ENCODE measurements at places on chromosomes 12 and 14.

DNA sequence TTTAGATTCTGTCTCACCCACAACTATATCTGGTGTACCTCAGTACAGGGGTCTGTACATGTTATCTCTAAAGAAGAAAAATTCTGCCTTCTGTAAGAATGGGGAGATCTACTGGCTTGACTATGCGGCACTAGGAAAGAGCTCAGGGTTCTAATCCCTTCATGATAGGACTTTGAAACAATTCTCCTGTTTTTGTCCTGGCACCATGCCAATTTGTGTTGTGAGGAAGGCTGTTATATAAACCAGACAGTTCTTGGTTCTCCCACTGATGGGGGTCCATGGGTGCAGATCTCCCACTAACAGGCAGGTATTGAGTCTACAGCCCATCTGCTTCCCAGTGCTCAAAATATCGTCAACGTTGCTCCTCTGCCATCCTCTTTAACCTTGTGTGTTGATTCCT lies 883.7 kb downstream of the GALC start:
- DNase-seq, result no peak

DNA sequence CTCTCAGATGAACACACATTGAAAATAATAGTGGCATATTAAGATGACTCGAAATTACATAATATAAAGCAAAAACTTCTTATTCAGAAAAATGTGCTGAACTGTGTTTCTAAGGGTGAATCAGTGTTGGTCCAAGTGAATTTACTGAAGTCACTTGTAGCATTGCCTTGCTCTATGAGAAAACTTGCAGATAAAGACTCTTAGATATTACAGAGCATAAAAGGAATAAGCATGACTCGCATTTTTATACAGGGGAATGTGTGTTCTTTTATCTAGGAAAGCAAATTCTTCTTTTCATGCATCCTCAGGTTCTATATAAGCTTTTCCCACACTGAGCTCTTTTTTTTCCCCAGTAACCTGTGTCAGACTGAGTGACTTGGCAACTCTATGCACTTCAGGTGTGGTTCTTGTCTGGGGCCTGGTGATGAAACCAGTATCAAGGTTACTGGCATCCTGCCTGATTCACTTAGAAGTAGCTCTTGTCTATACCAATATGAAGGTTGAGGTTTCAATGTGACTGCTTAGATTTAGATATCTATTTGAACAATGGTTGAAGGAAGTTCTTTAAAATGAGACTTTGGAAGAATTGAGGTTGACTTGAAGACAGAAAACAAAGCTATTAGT lies 76.1 kb downstream of the OTOGL start:
- no peak for DNase-seq

GRCh38 chr14:54652188-54652587 lies 85.3 kb downstream of the SAMD4A start:
- DNase-seq, result no peak

- no peak for DNase-seq
These were observed 46.3 kb downstream of the PPHLN1 start for GRCh38 chr12:42372154-42372791.

- no peak for DNase-seq
These were observed 33.4 kb downstream of the ANO4 start for GRCh38 chr12:100827901-100828520.

GRCh38 chr14:35384455-35385041 lies 20.0 kb downstream of the NFKBIA start:
- DNase-seq, result no peak

DNA sequence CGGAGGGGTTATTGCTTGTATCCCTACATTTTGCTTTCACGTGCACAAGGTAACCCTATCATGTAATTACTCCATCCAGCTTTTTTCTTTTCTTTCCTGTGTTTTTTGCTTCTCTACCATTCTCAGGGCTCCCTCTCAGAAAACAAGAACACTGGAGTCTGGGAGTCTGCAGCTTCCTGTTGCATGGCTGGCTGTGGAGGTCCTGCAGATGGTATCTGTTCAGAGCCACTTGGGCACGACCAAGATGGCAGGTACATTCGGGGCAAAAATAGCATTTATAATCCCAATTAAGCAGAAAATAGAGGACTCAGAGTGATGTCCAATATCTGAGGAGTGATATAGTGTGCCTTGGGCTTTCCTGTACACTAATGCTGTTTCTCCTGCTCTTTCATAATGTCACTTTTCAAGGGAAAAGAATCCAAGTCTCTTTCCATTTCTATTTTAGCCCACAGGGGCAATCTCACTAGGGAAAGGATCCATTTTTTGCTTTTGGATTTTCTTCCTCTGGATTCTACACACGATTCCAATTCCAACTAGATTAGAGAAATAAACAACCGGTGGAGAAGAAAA lies 3.2 kb upstream of the NUMB start:
- DNase-seq, result no peak

- no peak for DNase-seq
These were observed 385.3 kb upstream of the DDHD1 start for GRCh38 chr14:53538316-53538881.

DNA sequence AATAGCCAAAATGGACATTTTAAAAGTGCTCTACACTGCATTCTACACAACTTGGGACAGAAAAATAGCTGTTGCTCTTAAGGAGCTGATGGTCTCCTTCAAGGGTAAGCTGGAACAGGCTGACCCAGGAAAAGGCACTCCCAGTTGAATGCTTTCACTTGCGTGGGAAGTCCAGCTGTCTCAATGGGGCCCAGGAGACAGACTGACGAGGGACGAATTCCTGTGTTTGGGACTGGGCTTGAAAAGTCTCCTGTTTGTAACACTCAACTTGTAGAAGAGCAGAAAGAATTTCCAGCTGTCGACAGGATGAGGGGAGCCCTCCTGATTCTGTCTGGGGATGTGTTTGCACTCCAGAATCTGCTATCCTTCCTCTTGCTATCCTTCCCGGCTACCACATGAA lies 180.8 kb downstream of the ZFP36L1 start:
- DNase-seq, result no peak

DNA sequence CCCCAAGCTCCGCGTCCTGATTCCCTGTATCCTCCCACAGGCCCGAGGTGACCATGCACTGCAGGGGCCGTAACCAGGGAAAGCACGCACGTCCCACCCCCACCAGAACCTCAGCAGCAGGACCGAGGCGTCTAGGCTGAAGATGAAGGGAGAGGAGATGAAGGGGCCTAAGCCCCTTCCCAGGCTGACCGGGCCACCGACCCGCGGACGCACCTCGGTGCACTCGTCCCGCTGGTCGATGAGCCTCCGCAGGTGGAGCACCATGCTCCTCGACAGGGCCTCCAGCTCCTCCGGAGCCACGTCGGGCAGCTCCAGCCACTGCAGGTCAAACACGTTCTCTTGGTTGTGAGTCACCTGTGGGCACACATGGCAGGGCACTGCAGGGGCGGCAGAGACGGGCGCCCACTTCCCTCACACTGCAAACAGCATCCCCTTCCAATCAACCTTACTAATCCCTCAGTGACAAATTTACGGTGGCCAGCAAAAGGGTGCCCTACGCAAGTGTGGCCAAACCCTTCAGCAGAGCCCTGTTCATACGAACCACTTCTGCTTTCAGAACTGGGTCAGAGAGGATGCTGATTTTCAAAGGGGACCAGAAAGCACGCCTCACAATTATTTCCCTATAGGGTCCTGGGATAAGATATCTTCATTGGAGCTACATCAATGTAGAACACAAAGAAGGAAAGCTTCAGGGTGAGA lies 77.8 kb downstream of the CCDC88C start:
- DNase-seq, result no peak

GRCh38 chr12:19373586-19373985 lies 65.7 kb upstream of the AEBP2 start:
- DNase-seq, result no peak

GRCh38 chr12:98771811-98772752 lies 127.0 kb downstream of the APAF1 start:
- no peak for DNase-seq

- no peak for DNase-seq
These were observed 377.1 kb downstream of the SLC16A7 start for GRCh38 chr12:59972905-59973304.

GRCh38 chr12:121404734-121405133 lies 4.8 kb downstream of the RNF34 start:
- DNase-seq, result no peak

GRCh38 chr12:58388261-58388660 lies 446.9 kb downstream of the ATP23 start:
- DNase-seq, result no peak

DNA sequence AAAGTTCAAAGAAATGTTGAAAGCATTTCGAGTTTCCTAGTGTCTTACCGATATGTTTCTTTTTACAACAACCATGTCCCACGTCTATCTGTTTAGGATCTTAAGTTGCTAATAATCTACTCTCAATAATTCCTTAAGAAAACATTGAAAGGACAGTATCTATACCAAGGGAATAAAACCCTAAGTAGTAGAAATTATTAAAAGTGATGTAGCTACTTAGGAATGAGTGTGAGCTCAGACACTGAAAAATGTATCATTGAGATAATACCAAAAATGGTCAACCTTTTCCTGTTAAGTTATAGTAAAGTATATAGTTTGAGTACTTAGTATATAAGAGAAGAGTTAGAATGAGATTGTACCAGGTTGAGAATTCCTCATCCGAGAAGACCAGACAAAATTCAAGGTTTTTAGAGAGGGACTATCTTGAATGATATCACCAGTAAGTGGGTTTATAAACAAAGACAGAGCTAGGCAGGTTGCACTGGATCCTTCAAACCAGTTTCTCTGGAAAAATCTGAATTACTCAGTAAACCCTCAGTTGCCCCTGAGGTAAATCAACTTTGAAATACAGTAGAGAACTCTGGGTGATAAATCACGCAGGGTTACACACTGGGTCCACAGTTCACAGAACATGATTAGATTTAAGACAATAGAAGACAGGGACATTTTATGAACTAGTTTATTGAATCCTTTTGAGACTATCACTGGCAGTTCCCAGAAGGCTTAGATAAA lies 96.8 kb downstream of the ERGIC2 start:
- DNase-seq, result no peak

GRCh38 chr12:51923506-51924365 lies 16.4 kb downstream of the ACVRL1 start:
- peak; percentile 38 for DNase-seq

- no peak for DNase-seq
These were observed 5.0 kb upstream of the MIA2 start for GRCh38 chr14:39228509-39229221.

- DNase-seq, result no peak
These were observed 10.1 kb upstream of the ATXN7L3B start for GRCh38 chr12:74527491-74527890.

DNA sequence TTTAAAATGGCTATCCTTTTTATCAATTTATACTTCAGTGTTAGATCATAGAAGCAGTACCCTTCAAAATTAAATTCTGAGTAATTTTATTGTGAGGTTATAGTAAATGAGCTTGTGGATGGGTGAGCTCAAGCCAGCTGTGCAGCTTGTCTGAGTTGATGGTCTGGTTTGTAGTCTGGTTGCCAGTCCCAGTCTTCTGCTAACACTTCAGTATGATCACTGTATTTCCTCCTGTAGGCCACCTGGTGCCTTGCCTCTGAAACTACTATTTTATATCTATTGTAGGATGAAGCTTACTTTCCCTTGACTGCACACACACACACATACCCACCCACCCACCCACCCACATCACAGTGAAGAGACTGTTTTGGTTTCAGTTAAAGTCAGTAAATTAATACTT lies 496.4 kb downstream of the PCNX1 start:
- peak; percentile 71 for DNase-seq

- DNase-seq, result no peak
These were observed 1.3 kb upstream of the CLBA1 start for GRCh38 chr14:104984056-104984894.

DNA sequence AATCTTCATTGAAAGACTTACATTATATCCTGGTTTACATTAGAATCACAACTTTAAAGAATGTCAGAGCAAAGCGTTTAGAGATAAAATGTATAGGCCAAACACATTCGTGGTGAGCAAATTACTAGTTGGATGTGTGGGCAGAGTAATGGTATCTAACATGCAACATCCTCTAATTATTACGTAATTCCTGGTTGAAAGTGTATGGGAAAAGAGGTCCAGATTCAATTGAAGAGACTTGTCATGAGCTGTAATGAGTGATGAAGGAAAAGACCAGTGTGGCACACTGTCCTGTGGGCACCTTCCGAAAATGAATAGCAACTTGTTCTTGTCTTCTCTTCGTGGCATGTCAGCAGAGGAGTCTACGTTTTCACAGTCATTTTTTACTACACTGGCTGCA lies 192.8 kb downstream of the LRIG3 start:
- DNase-seq, result no peak

GRCh38 chr14:101948666-101949216 lies 15.6 kb upstream of the DYNC1H1 start:
- no peak for DNase-seq

DNA sequence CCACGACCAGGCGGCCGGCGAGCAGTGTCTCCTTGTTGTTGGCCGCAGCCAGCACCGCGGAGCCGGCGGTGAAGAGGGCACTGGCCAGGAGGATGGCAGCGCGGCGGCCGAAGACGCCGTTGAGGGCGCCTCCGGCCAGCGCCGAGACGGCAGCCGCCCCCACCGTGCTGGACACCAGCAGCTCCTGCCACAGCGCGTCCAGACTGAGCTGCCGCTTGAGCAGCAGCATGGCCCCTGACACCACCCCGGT lies 691 bp downstream of the SLC2A13 start:
- no peak for DNase-seq

GRCh38 chr14:69803753-69804152 lies 6.7 kb upstream of the SLC10A1 start:
- no peak for DNase-seq

GRCh38 chr12:16072678-16073077 lies 161.5 kb downstream of the DERA start:
- no peak for DNase-seq

GRCh38 chr12:82567688-82568087 lies 119.0 kb upstream of the TMTC2 start:
- DNase-seq, result no peak

DNA sequence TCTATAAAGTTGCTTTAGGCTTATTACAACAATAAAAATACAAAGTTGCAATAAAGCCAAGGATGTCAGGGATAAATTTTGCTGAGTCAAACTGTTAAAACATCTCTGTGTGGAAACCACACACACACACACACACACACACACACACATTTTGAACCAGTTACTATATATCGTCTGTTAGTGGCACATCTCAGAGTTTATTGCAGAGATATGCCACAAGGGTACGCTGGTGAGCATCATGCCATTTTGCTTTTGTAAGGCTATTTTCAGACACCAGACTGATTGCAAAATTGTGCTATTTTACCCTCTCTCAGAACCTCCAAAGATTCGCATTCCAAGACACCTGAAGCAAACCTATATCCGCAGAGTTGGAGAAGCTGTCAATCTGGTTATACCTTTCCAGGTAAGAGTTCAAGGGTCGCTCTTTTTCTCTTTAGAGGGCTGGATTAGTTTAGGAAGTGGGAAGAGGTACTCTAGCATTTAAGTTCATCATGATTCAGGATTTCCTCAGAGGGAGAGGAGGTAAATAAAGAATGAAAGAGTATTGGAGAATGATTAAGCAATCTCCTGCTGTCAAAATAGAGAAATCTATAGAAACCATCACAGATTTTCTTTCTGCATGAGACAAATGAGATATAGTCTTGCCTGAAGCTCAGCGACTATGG lies 27.3 kb upstream of the CHPT1 start:
- DNase-seq, result peak; percentile 49

- no peak for DNase-seq
These were observed 1.9 kb upstream of the KRT18 start for GRCh38 chr12:52946797-52947547.

- DNase-seq, result no peak
These were observed 59.4 kb downstream of the ZNF664 start for GRCh38 chr12:124032265-124032886.

GRCh38 chr12:69534389-69534822 lies 50.9 kb upstream of the CCT2 start:
- no peak for DNase-seq

GRCh38 chr14:65361920-65362319 lies 50.6 kb upstream of the FUT8 start:
- no peak for DNase-seq

GRCh38 chr14:105478398-105479251 lies 4.0 kb downstream of the CRIP2 start:
- DNase-seq, result peak; percentile 64

All from CD4-positive, alpha-beta T cell treated with Interleukin-15 for 1 hour (primary cell).